Stimulated activated CD8-positive, alpha-beta memory T cell treated with anti-CD3 and anti-CD28 coated beads, Interleukin-7, amount 100 ng/mL, for 1 hour (primary cell): ENCODE measurements at places on chromosomes 3 and 15.
A peak's percentile ranks its signal among the peaks of the same experiment; 100 is the strongest.

GRCh38 chr3:164604687-164605086, 473.6 kb downstream of the SI start:
- no peak for DNase-seq

DNA sequence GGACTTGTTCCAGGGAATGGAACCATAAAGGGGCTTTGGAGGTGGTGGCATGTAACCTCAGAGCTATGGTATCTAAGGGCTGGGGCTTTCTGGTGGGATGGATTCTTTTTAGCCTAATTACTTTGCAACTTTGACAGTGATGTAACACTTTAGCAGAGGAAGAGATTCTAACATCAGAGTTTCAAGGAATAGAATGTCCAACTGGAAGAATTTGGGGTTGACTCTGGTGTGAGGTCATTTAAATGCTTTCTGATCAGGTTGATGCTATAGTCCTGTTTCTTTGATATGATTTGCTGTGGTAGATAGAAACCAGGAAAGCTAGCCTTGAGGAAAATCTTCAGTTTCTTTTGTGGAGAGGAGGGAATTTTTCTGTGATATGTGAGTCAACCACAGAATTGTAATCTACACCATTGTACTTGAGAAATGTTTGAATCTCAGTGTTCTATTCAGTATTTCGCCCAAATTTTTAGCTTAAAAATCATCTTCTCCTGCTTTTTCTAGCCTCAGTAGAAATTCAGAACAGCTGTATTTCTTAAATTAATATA, 40.0 kb downstream of the ATP2C1 start:
- DNase-seq: no peak

DNA sequence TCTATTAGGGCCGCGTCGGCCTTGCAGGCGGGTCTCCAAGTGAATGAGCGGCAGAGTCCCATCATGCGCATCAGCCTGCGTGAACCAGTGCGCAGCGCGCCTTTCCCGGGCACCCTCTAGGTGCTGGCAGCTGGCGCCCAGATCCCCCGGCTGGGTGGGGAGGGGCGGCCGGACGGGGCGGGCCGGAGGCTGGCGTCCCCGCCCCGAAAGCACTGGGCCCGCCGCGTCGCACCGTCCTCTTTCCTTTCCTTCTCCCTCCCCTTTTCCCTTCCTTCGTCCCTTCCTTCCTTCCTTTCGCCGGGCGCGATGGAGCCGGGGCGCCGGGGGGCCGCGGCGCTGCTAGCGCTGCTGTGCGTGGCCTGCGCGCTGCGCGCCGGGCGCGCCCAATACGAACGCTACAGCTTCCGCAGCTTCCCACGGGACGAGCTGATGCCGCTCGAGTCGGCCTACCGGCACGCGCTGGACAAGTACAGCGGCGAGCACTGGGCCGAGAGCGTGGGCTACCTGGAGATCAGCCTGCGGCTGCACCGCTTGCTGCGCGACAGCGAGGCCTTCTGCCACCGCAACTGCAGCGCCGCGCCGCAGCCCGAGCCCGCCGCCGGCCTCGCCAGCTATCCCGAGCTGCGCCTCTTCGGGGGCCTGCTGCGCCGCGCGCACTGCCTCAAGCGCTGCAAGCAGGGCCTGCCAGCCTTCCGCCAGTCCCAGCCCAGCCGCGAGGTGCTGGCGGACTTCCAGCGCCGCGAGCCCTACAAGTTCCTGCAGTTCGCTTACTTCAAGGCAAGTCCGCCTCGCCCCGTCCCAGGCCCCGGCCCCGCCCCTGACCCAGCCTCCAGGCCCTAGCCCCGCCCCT, at the start of gene CRTAP:
Gene CRTAP, plus strand, starts transcription at position 243 of the 850 bp plus-strand sequence. Its CDS starts 64 bp downstream, at position 307.
- DNase-seq: peak; percentile 71

DNA sequence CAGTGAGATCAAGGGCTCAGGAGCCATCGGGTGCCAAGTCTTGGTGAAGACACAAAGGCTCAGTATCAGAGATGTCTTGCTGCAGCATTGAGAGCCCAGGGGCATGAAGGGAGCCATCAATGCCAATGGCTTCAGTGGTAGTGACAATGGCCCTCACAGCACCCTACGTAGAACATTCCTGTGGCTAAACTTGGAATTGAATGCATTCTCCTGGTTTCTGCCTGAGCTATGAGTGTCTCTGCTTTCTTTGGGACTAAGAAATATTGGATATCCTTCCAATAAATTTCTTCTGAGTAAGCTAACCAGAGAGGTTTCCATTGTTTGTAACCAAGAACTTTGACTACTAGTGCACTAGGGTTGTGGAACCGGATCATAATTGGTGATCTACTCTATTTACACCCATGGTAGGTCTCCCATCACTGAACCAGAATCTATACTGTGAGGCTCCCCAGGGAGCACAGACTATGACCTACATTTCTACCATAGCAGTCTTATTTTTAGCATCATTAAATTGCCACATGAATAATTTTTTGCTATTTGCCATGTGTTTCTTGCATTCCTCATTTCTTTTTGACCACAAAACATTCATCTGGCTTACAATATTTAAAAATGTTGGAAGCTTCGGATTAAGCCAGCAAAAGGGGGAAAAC, 31.6 kb upstream of the PDZRN3 start:
- DNase-seq: no peak

GRCh38 chr3:61808526-61808925, 247.2 kb downstream of the PTPRG start:
- DNase-seq: no peak

DNA sequence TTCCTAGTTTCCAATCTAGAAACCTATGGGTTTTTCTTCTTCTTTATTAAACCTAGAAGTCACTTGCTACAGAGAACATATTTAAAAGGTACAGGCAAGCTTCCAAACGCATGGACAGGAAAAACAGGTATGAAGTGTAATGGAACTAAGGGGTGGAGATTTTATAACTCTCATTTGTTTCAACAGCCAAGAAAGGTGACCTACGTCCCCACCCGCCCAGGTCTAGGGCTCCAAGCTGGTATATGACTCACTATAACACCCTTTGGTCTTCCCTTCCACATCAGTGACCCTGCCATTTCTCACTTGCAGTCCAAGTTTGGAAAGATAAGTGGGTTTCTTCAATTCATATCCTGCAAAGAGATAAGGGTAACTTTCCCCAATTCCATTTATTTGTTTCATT, 6.0 kb upstream of the LIPH start:
- DNase-seq: no peak

- no peak for DNase-seq
Observed at GRCh38 chr3:123332124-123332641, 116.7 kb downstream of the ADCY5 start.

GRCh38 chr15:99054025-99054387, 46.4 kb upstream of the PGPEP1L start:
- no peak for DNase-seq

DNA sequence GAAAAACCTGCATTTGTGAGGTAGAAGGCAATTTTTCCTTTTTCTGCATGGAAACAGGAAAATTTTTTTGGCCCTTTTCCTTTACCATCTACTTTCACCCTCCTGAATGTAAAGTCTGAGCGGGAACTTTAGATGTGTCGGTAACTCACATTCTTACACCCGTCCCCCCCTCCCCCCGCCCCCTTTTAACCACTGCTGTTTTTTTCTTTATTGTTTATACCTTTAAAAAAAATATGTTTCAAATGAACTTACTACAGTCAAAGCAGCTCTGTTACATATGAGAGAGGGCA, 487 bp upstream of the HES1 start:
- DNase-seq: no peak

DNA sequence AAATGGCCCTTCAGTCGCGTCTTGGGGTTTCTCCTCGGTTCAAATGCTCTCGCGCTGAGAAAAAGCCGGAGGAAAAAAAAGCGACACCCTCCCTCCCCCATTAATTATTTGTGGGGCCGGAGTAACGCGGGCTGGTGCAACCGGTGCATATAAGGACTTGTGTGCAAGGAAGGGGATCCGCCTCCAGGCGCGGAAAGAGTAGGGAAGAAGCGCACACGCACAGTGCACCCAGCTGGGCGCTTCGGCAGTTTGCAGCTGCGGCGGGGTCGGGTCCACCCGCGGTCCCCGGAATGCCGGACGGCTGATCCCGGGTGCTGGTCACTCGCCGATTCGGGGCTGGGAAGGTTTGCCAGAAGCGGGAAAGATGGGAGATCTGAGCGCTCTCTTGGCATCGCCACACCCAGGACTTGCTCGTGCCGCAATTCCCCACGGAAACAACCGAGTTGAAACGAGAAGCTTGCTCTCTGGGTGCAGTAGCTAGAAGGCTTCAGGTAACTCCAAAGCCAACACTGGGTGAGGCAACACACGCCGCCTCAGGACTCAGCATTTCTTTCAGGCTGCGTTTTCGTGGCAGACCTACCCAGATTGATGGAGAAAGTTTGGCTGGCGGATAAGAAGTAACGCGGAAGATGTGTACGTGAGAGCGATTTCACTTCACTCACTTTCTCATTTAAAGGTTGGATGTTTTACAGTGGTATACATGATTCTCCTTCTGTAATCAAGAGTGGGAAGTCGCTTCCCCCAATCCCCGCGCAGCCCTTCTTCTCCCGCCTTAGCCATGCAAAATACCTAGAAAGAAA, 720 bp upstream of the TNIK start:
- DNase-seq: no peak

DNA sequence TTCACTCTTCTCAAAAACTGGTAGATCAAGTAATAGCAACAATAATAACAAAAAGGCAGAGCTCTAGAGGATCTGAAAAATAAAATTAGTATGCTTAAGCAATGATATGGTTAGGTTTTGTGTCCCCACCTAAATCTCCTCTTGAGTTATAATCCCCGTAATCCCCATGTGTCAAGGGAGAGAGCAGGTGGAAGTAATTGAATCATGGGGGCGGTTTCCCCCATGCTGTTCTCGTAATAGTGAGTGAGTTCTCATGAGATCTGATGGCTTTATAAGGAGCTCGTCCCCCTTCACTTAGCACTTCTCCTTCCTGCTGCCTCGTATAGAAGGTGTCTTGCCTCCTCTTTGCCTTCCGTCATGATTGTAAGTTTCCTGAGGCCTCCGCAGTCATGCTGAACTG, 60.2 kb upstream of the ABHD2 start:
- no peak for DNase-seq

- DNase-seq: no peak
Observed at GRCh38 chr3:9168241-9168741, 81.2 kb downstream of the SRGAP3 start.

- DNase-seq: no peak
Observed at GRCh38 chr15:70433586-70434324, 329.6 kb downstream of the UACA start.

DNA sequence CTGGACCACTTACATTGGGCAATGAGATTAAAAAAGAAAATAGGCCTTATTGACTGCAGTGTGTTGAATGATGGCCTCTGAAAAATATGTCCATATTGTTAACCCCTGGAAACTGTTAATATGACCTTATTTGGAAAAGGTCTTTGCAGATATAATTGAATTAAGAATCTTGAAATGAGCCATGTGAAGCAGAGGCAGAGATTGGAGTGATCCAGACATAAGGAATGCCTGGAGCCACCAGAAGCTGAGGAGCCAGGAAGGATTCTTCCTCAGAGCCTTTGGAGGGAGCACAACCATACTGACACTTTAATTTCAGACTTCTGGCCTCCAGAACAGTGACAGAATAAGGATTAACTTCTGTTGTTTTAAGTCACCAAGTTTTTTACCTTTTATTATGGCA, 510.4 kb upstream of the AGTR1 start:
- DNase-seq: no peak

DNA sequence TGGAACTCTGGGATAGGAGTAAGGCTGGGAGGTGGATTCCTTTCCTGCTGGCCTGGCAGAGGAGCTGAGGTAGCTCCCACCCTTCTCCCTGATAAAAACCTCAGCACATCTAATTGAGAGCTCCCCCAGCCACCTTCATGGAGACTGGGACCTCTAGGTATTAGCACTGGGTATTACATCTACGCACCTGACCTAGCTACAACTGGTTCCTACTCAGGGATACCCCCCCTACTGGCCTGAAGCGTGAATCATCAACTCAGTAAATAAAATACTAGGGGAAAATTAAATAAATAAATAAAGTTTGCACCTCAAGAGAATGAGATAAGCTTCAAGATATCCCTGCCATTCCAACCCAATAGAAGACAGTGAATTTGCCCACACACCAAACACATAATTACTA, 140.4 kb downstream of the NEK10 start:
- DNase-seq: no peak

DNA sequence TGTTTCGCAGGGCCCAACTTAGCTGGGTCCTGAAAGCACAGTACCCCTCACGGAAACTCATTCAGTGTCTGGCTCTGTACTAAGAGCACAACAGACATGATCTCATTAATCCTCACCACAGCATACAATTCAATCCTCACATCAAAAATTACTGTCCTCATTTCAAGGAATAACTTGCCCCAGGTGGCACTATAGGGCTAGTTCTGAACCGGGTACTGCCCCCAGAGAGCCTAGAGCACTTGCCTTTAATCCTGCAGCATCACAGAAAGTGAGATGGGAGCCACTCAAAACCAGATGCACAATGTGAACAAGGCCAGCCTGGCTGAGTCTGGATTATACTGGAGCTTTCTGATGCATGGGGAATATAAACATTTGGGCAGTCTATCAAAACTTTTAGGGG, 122.6 kb downstream of the OSBPL10 start:
- no peak for DNase-seq

GRCh38 chr3:73270839-73271483, 209.5 kb downstream of the EBLN2 start:
- DNase-seq: no peak

- no peak for DNase-seq
Observed at GRCh38 chr3:169173231-169173630, 490.3 kb downstream of the MECOM start.

DNA sequence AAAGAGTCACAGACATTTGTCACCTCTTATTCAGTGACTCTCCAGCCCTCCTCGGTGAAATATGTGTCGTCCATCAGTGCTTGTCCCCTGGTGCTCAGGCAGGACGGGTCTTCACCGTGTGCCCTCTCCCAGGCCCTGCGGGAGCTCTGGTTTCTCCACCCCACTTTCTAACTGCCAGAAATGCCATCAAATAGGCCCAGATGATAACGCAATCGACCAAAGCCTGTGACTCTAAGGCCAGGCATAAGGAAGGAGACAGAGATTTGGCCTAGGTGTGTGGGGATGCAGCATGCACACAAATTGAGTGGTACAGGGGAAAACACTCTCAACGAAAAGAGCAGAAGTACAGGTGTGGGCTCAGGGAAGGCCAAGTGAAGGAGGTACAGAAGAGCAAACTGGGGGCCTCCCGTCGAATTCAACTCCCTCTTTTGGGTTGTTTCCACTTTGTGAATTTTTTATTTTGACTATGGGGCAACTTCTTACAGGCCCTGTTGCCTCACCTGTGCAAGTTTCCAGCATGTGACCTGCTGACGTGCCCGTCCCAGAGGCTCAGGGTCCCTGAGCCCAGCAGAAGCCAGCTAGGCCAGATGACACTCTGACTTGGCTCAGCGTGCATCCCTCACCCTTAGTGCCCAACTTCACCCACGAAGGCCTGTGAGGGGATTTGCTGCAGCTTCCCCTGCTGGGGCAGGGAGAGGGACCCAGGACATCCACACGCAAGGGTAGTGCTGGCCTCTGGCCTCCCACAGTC, 4.7 kb downstream of the NUP210 start:
- no peak for DNase-seq

GRCh38 chr3:30231277-30232141, 374.9 kb upstream of the TGFBR2 start:
- no peak for DNase-seq
